ENCODE measurements at places on chromosomes 6 and 20. TPM values are rescaled to one million over a fixed set of nuclear protein-coding genes. Genes with fewer than 3 reads are reported as not detected.

DNA sequence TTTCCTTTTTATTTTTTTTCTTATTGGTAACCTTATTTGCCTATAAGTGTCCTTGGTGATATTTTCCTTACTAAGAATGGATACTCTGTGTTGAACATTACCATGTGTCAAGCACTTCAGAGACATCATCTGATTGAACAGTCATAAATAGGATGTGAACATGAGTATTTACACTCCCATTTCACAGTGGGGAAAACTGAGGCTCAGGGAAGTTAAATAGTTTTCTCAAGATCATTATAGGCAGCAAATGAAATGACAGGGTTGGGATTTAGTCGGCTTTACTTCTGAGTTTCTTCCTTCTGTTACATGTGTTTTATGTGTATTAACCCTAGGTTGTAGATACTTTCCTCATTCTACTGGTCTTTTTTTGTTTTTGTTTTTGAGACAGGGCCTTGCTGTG, 35.3 kb downstream of the TPX2 start:
- H3K4me1 ChIP-seq = no peaks in the 10 kb centered on the region
- no peak overlapping the region for H3K4me3 ChIP-seq
- H3K27ac ChIP-seq = no peak overlapping the region
- H3K27me3 ChIP-seq = no peaks in the 10 kb centered on the region
- H3K36me3 ChIP-seq = peaks cover 7% of the 10 kb centered on the region

DNA sequence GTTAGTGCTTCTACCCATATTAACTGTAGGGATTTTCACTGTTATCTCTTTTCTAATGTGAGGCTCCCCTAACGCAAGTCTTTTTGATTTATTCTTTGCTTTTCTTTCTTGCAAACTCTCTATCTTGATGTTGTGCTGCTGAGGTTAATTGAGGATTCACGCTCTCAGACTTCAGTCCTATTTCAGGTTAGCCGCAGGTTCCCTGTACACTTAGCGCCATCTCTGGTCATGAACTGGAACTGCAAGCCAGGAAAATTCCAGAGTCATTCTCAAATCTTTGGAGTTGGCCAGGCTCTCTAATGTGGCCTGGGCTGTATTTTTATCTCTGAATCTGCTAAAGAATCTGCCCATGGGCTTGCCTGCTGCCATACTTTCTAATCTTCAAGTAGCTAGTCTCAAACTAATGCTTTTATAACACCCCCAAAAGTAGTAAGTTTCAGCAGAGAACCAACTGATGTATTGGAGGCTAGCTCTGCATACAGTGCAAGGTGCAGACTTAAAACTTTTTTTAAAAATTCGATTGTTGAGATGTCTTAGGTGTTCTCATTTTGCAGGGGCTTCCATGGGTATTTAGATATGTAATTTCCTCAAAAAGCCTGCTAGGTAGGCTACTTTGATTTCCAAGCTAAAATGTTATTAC, 91.1 kb upstream of the OPRM1 start:
- peaks cover 16% of the 10 kb centered on the region for H3K4me1 ChIP-seq
- no peak overlapping the region for H3K4me3 ChIP-seq
- H3K36me3 ChIP-seq = no peaks in the 10 kb centered on the region
- H3K27ac ChIP-seq = no peak overlapping the region

DNA sequence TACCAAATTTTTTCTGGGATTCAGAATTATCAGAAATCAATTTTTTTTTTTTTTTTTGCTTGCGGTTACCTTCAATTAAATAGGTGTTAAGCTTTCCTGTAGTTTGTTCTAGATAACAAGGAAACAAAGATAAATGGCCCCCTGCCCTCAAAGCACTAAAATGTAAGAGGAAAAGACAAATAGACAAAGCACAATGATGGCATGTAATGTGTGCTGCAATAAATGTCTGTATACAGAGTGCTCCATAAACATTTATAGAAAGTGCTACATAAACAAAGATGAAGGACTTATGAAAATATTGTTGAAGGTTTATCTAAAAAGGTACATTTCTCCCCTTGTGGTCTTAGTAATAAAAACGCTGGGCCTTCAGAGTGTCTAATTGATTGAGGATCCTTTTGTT, 384.6 kb downstream of the PKHD1 start:
- H3K27me3 ChIP-seq = no peaks in the 10 kb centered on the region
- H3K27ac ChIP-seq = no peak overlapping the region
- H3K4me3 ChIP-seq = no peak overlapping the region
- DNase-seq = no peak
- no peaks in the 10 kb centered on the region for H3K36me3 ChIP-seq
- H3K4me1 ChIP-seq = no peaks in the 10 kb centered on the region

DNA sequence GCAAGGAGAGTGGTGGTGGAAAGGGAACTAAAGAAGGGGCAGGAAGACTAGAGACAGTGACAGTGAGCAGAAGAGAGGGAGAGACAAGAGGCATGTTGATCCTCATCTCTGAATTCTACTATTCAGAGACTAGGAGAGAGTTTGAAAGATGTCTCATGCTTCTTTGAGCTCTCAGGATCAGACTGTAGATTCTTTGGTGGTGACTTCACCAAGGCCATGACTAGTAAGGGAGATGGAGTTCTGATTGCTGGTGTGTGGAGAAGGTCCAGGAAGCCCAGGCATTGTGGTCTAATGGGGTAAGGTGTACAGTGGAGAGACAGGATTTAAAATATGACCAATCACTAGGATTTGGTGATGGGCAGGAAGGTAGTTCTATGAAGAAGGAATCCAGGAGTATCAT, 713 bp downstream of the WFDC9 start:
- no peak for DNase-seq
- no peak overlapping the region for H3K4me3 ChIP-seq
- no peaks in the 10 kb centered on the region for H3K36me3 ChIP-seq

- no peak overlapping the region for H3K27ac ChIP-seq
- H3K4me3 ChIP-seq = no peak overlapping the region
- H3K4me1 ChIP-seq = no peaks in the 10 kb centered on the region
- DNase-seq = no peak
- no peaks in the 10 kb centered on the region for H3K27me3 ChIP-seq
Observed at GRCh38 chr6:109263873-109264700, 118.2 kb downstream of the CD164 start.

DNA sequence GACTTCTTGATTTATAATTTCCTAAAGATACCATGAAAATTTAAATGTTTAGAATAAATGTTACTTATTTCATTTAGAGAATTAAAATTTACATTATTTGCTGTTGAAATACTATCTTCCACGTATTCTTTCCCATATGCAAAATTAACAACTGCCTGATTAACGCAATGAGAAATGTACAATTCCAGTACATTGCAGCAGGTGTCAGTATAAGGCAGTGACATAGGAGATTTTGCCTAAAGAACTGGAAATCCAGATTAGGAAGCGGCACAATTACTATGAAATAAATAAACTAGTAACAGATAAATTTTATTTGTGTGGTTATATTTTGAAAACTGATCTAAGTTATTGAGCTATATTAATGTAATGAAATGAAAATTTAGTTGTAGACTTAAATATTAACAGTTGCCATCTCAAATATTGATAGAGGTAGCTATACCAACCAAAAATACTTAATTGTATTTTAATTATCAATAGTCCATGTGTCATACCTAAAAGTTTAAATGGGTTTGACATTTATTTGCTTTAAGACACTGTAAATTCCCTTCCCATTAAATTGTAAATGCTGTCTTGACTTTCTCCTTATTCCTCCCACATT, 300.2 kb downstream of the UTRN start:
- no peak overlapping the region for H3K4me3 ChIP-seq
- no peak for DNase-seq
- H3K27ac ChIP-seq = no peak overlapping the region
- H3K27me3 ChIP-seq = no peaks in the 10 kb centered on the region

GRCh38 chr6:107304421-107305025, 154.8 kb downstream of the PDSS2 start:
- H3K4me3 ChIP-seq = no peak overlapping the region
- H3K4me1 ChIP-seq = no peaks in the 10 kb centered on the region
- no peaks in the 10 kb centered on the region for H3K36me3 ChIP-seq
- H3K27ac ChIP-seq = no peak overlapping the region

GRCh38 chr6:32086661-32087573, 22.2 kb downstream of the TNXB start:
- H3K27ac ChIP-seq = peak overlapping the region; percentile 85
- H3K36me3 ChIP-seq = no peaks in the 10 kb centered on the region
- H3K27me3 ChIP-seq = no peaks in the 10 kb centered on the region
- no peak overlapping the region for H3K4me3 ChIP-seq

DNA sequence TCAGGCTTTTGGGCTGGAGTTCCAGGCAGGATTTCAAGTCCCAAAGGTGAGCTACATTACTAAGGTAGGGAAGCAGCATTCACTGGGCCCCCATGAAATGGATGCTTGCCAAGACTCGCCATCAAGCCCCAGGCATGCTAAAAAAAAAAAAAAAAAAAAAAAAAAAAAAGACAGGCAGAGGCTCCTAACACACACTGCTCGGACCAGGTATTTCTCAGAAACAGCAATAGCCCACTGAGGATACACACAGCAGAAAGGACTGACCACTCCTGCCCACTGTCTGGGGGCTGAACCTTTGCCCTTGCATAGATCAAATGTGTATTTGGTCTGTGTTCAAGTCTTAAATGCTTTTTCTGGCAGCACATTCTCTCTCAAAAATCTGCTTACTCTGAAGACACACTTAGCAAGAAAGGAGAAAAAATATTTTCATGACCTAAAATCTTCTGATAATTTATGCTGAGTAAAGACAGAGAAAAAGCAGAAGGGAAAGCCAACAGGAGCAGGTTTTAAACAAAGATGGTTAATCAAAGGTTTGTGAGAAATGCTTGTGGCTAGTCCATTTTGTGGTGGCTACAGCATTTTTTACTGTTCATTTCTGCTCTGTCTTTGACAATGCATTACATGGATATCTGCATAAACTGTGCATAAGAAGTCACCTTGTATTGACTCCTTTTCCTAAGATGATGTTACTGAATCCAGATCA, 37.9 kb upstream of the BEND6 start:
- no peak overlapping the region for H3K27ac ChIP-seq
- no peak overlapping the region for H3K4me3 ChIP-seq
- H3K36me3 ChIP-seq = no peaks in the 10 kb centered on the region
- H3K4me1 ChIP-seq = no peaks in the 10 kb centered on the region
- DNase-seq = no peak
- H3K27me3 ChIP-seq = no peaks in the 10 kb centered on the region

DNA sequence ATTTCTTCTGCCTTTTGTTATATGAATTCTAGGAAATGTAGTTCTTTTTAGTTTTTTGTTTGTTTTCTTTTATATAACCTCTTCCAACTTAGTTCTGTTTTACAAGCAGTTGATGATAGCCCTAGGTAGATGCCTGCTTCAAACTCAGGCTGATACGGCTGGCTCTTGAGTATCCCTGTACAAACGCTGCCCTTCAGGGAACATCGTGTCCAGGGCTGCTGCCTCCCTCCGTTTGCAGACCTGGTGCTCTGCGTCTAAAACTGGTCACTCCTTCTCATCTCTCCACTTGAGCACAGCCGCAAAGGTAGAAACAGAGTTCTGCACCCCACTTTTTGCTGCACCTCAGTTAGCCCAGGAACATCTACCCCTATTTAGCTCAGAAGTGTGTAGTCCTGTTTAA, 310.1 kb downstream of the PRL start:
- no peaks in the 10 kb centered on the region for H3K36me3 ChIP-seq
- H3K4me3 ChIP-seq = no peak overlapping the region
- no peak overlapping the region for H3K27ac ChIP-seq
- H3K4me1 ChIP-seq = no peaks in the 10 kb centered on the region
- no peak for DNase-seq
- H3K27me3 ChIP-seq = no peaks in the 10 kb centered on the region

DNA sequence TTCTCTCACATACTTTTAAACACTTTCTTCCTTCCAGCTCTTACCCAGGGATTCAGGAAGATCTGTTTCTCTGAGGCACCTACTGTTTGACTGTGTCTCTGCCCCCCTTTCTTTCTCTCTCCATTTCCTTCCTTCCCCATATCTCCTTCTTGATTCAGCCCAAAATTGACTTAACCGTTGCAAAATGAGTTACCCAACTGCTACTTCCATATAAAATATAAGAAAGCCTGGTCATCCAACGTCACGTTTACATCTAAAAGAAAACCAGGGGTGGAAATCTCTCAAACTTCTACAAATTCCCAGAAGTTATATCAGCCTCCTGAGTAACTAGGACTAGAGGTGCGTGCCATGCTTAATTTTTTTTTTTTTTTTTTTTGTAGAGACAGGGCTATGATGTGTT, 95.2 kb upstream of the INSM1 start:
- DNase-seq = no peak
- H3K27ac ChIP-seq = no peak overlapping the region
- H3K27me3 ChIP-seq = no peaks in the 10 kb centered on the region
- H3K36me3 ChIP-seq = no peaks in the 10 kb centered on the region
- no peak overlapping the region for H3K4me3 ChIP-seq

- H3K27me3 ChIP-seq = no peaks in the 10 kb centered on the region
- no peaks in the 10 kb centered on the region for H3K36me3 ChIP-seq
- H3K27ac ChIP-seq = no peak overlapping the region
- H3K4me3 ChIP-seq = no peak overlapping the region
Observed at GRCh38 chr6:4363656-4364055, 228.3 kb upstream of the ECI2 start.

- 0 out of 2 replicates have a peak, but pooled peaks cover 6% of the 10 kb centered on the region for H3K4me1 ChIP-seq
- no peak overlapping the region for H3K27ac ChIP-seq
- no peak for DNase-seq
- H3K4me3 ChIP-seq = no peak overlapping the region
- no peaks in the 10 kb centered on the region for H3K27me3 ChIP-seq
- H3K36me3 ChIP-seq = no peaks in the 10 kb centered on the region
Observed at GRCh38 chr6:151154418-151154817, 85.3 kb upstream of the AKAP12 start.

DNA sequence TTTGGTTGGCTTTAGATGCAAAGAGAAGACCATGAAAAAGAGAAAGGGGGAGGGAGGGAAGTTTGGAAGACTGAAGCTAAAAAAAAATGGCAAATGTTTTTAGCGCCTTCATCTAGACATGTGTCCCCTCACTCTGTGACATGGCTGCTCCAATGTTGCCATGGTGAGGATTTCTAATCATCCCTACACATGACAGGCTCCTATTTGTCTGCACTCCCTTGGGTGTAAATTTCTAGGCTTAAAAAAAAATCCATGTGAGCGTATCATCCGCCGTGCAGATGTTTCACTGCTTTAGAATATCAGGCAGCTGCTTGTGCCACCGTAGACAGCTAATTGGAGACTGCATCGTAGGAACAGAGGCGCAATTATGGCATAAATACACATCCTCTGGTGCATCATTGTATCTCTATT, 761.1 kb upstream of the MMS22L start:
- H3K4me3 ChIP-seq = no peak overlapping the region
- H3K36me3 ChIP-seq = no peaks in the 10 kb centered on the region
- no peaks in the 10 kb centered on the region for H3K4me1 ChIP-seq
- H3K27ac ChIP-seq = no peak overlapping the region
- no peak for DNase-seq

Gene ISM1
- total RNA-seq = 2.4 TPM

Gene PGC
- total RNA-seq = 8.9 TPM

Gene CCN5
- total RNA-seq = not detected

Gene DEF6
- total RNA-seq = 5.7 TPM

Gene HDGFL1
- total RNA-seq = not detected

Gene RALGAPB
- 69.1 TPM for total RNA-seq

Gene MATN4
- total RNA-seq = not detected

Gene SLC32A1
- not detected for total RNA-seq

Gene SLC22A2
- 0.19 TPM for total RNA-seq

Gene VTA1
- 51.1 TPM for total RNA-seq

Gene METTL24
- 0.28 TPM for total RNA-seq

Gene CSE1L
- 324 TPM for total RNA-seq

Gene SLC17A1
- not detected for total RNA-seq

All from Caco-2 (cell line).